ENCODE measurements at places on chromosomes 6 and 20. TPM values are rescaled to one million over a fixed set of nuclear protein-coding genes. Genes with fewer than 3 reads are reported as not detected.
A peak's percentile ranks its signal among the peaks of the same experiment; 100 is the strongest.

DNA sequence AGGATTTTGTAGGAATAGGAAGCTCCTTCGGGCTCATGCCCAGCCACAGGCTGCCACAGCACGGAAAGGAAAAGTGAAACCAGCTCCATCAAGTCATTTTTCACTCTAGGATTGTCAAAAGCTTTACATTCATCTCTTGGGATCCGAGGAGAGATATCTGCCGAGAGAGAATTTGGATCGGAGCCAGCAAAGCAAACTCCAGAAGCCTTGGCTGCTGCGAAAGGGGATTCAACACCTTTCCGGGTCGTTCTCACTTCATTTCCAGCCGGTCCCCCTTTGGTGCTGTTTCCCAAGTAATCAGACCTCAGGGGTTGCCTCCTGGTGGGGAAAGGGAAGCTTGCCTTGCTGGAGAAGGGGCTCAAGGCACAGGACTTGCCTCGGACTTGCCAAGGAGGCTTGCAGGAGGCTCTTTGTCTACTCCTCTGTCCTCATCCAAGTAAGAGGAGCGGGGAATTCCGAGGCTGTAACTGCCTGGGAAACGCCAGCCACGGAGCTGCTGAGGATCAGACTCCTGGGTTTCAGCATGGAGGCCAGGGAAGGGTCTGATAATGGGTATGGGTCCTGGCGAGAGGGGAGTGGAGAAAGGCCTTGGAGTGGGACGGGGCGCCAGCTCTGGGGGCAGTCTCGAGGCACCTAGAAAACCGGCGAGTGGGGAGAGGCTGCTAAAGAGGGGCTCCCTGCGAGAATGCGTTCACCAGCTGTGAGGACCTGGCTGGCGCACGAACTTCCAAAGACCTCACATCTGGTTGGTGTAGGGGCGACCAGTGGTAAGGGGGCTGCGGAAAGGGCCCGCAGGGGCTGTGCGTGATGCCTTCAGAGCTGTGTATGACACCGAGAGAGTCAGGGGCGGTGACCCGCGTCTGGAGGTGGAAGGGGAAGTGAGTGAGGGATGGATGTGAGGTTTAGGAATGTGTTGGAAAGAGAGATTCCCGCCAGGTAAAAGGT lies 702 bp downstream of the ETV7 start:
- H3K36me3 ChIP-seq: no peaks in the 10 kb centered on the region
- peak; percentile 65 for DNase-seq
- peak overlapping the region; percentile 56 for H3K4me3 ChIP-seq
- H3K4me1 ChIP-seq: no peaks in the 10 kb centered on the region
- H3K27ac ChIP-seq: peak overlapping the region; percentile 73
- no peaks in the 10 kb centered on the region for H3K27me3 ChIP-seq

GRCh38 chr6:125808060-125808459 lies 17.3 kb downstream of the NCOA7 start:
- DNase-seq: no peak
- H3K27me3 ChIP-seq: no peaks in the 10 kb centered on the region
- H3K4me3 ChIP-seq: no peak overlapping the region
- no peaks in the 10 kb centered on the region for H3K4me1 ChIP-seq

GRCh38 chr20:62067547-62068260 lies 2.0 kb upstream of the TAF4 start:
- H3K36me3 ChIP-seq: no peaks in the 10 kb centered on the region
- H3K27ac ChIP-seq: peak overlapping the region; percentile 83
- DNase-seq: no peak
- peak overlapping the region; percentile 53 for H3K4me3 ChIP-seq
- H3K4me1 ChIP-seq: peaks cover 42% of the 10 kb centered on the region

The EIF2S2 gene
- 53.1 TPM for total RNA-seq

The HLA-DRB5 gene
- 26.7 TPM for total RNA-seq

The HDDC2 gene
- 39.4 TPM for total RNA-seq

The NRSN1 gene
- 0.64 TPM for total RNA-seq

The ATP6V1G2 gene
- total RNA-seq: 0.57 TPM

Data from colonic mucosa (tissue), 4 donors.